ENCODE measurements at places on chromosomes 16 and 17.

- no peak for DNase-seq
Measured at GRCh38 chr16:27687605-27688004, 137.7 kb downstream of the KATNIP start.

- no peak for DNase-seq
Measured at GRCh38 chr16:50476486-50477255, 71.5 kb upstream of the NKD1 start.

GRCh38 chr16:27495191-27495590, 54.5 kb downstream of the GTF3C1 start:
- DNase-seq: no peak

DNA sequence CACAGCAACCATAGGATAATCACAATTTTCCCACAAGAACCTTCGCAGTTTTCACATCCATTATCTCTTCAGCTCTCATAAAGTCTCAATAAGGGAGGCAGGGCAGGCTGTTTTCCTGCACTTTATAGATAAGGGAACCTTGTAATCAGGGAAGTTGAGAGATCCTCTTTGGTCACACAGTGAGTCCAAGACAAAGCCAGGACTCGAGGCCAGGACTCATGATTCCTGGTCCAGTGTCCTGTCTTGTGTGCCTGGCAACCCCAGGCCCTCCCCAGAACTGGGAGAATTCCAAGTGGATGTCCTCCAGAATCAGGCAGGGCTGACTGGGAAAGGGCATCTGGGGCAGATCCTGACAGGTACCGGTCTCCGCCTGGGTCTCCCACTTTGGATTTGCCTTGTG, 23.1 kb upstream of the PHF12 start:
- DNase-seq: no peak

GRCh38 chr17:7716901-7717755, at the start of gene DNAH2:
DNAH2 (plus strand) TSS chr17:7717744; CDS start chr17:7719735, 1,991 bp downstream.
- peak; percentile 83 for DNase-seq

DNA sequence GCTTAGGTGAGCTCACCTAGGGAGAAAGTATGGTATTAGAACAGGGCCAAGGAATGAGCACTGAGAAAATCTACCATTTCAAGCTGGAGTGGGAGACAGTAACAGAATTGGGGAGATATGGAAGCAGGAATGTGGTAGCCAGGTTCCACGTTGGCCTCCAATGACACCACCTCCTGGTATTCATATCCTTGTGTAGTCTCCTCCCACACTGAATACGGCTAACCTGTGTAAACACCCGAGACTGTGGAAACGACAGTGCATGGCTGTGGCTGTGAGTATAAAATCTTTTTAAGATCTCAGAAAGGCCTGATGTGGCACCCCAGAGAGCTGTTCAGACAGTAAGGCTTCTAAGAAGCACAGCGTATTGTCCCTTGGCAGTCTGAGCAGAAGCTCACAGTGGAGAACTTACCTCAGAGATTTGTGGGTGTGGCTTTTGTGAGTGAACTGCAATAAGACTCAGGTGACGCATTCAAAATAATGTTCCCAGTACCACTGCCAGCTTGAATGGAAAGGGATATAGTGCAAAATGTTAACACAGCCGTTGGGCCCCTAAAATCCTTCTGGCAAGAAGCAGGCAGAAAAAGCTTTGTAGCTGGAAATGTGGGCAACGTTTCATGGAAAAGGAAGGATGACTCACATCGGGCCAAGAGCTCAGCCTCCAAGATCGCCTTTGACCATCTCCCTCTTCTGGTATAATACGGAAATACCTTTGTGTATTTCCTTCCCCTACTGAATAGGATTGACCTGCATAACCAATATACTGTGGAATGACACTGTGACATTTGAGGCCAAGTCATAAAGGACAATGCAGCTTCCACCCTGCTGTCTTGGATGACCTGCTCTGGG, 14.4 kb downstream of the SDR42E1 start:
- DNase-seq: peak; percentile 36

GRCh38 chr16:34802848-34803599, 1343.6 kb downstream of the TP53TG3F start:
- DNase-seq: no peak

DNA sequence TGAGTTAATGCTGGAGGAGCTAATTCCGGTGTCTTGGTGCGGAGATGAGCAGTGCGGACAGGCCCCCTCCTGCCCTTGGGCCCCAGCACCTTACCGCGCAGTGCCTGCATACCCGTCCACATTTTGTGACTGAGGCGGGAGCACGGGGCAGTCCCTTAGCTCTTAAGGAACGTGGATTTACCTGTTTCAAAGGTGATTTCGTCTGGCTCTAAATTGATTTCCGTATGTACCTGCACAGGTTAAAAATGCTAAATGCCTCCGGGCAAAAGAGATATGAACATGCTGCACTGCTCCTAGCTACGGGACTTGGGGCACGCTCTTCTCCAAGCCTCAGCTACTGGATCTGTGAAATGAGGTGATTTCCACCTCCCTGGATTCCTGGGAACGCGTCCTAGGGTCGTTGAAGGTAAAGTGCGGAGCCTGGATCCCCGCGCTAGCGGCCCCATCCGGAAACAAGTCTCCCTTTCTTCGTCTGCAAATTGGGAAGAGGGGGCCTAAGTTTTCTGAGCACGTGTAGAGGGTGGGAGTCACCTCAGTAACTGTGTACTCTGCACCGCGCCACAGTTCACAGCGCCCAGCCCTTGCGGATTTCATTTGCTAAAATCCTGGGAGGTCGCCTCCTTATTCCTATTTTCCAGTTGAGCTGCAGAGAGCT, 669 bp upstream of the CRISPLD2 start:
- no peak for DNase-seq

Measured in NT2/D1 (cell line).